Hematopoietic multipotent progenitor cell treated with erythropoietin and hydrocortisone succinate and interleukin-3 and kit ligand, for 4 days (in vitro differentiated cells): ENCODE measurements at places on chromosomes 16 and 17.

DNA sequence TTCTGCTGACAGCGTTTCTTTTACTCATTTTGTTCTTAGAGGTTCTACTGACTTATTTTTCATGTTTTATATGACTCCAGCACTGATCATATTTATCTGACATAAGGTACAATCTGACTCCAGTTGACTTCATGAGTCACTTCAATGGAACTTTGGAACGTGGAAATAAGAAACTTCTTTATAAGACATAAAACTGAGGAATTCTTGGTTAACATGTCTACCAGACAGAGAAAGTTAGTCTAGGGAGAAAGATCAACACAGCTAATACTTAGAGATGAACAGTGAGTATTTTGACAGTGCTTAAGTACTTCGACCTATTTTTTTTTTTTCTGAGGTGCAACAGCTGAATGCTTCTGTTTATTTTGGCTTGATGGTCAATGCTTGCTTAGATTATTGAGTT is 679.5 kb downstream of the KCNJ2 start:
- DNase-seq, result no peak

- no peak for DNase-seq
Observed at GRCh38 chr16:51756447-51757123, 605.5 kb upstream of the SALL1 start.

DNA sequence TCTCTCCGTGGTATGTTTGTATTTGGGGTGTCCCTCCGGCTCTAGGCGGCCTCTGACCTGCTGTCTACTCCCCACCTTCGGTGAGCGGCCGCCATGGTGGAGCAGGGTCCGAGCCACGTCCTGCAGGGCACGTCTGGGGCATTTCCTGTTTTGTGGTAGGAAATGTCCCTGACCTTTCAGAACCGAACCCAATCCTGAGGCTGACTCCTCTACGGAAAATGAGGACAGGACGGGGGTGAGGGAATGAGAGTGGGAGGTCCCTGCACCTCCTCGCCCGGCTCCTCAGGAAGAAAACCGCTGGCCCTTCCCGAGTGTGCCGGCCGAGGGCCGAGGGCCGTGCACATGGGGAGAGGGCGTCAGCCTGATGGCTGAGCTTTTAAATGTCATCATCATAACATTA is 45.8 kb downstream of the WDR45B start:
- no peak for DNase-seq

DNA sequence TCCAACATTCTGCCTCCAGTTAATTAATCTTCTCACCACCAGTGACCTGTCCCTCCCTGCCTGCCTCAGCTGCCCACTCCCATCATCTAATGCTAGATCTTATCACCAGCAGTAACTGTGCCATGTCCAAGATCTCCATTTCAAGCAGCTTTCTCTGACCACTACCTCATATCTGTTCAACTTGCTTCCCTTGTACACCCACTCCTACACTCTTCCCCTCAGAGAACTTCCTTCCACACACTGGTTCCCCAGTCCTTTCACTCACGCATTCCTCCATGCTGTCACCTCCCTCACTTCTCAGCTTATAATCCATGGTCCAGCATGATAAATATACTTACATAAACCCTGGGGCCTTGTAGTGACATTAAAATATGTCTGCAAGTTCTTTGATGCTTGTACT is 31.8 kb upstream of the DYNLL2 start:
- no peak for DNase-seq

- no peak for DNase-seq
Observed at GRCh38 chr16:68402748-68403040, 45.6 kb downstream of the SMPD3 start.
